ENCODE measurements at places on chromosomes 4 and X. TPM values are rescaled to one million over a fixed set of nuclear protein-coding genes. Genes with fewer than 3 reads are reported as not detected.

GRCh38 chrX:106613277-106613676 is 1.5 kb downstream of the RADX start:
- peak overlapping the region; percentile 67 for H3K4me3 ChIP-seq
- peak; percentile 3 for DNase-seq
- no peaks in the 10 kb centered on the region for H3K4me1 ChIP-seq
- H3K27ac ChIP-seq = no peak overlapping the region
- H3K27me3 ChIP-seq = no peaks in the 10 kb centered on the region
- no peaks in the 10 kb centered on the region for H3K36me3 ChIP-seq

GRCh38 chr4:79043138-79043537 is 103.9 kb upstream of the PAQR3 start:
- no peak overlapping the region for H3K27ac ChIP-seq
- no peak overlapping the region for H3K4me3 ChIP-seq
- H3K4me1 ChIP-seq = no peaks in the 10 kb centered on the region

DNA sequence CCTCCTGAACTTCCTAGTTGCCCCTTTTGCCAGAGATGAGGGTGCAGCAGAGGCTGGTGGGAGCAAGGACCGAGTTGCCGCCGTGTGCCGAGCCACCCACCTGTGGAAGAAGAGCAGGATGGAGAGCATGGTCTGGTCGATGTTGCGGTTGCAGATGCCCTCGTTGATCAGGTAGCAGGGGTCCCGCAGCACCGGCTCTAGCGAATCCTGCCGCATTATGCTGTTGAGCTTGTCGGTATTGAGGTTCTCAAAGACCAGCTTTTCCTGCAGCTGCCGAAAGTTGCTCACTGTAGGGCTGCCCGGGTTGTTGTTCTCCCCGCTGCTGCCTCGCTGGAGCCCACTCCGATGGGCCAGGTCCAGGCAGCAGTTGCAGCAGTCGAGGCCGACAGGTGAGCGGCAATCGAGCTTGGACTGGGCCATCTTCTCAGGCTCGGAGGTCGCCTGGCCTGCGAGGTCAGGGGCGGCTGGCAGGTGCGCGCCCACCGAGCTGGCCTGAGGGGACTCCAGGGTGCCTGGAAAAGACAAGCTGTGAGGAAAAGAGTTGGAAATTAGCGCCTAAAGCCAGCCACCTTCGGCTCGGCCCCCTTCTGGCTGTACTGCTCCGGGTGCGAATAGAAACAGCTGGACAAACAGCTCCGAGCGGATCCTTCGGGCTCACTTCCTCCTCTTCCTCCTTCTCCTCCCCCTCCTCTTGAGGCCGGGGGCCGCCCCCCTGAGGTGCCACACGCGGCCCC is 420 bp downstream of the TSC22D3 start:
- no peaks in the 10 kb centered on the region for H3K36me3 ChIP-seq
- H3K4me3 ChIP-seq = no peak overlapping the region
- no peak overlapping the region for H3K27ac ChIP-seq
- peaks cover 23% of the 10 kb centered on the region for H3K4me1 ChIP-seq
- H3K27me3 ChIP-seq = no peaks in the 10 kb centered on the region
- peak; percentile 14 for DNase-seq

- peaks cover 12% of the 10 kb centered on the region for H3K36me3 ChIP-seq
- H3K27ac ChIP-seq = no peak overlapping the region
- H3K4me3 ChIP-seq = no peak overlapping the region
- DNase-seq = peak; percentile 69
- no peaks in the 10 kb centered on the region for H3K27me3 ChIP-seq
These were observed 63.7 kb upstream of the CD99 start for GRCh38 chrX:2627272-2627867.

DNA sequence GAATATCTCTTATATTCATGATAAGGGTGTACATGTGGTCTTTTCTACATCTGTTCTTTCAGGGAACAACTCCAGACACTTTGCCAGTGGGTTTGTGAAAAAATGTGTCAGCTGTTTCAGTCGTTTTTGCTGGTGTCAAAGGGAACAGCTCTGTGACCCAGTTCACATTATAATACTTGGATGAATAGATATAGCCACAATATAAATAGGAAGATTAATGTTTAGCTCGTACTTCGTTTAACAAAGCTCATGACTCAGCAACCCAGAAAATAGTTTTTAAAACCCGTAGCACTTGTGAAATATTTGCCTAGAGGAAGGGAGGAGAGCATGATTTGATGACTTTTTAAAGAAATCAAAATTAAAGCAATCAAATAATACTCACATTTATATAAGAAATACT is 7.9 kb downstream of the LIAS start:
- H3K4me1 ChIP-seq = peaks cover 7% of the 10 kb centered on the region
- H3K4me3 ChIP-seq = no peak overlapping the region
- no peak for DNase-seq
- H3K36me3 ChIP-seq = peaks cover 4% of the 10 kb centered on the region

SPIN3 gene
- total RNA-seq = 19.4 TPM

- no peaks in the 10 kb centered on the region for H3K27me3 ChIP-seq
- no peaks in the 10 kb centered on the region for H3K4me1 ChIP-seq
- H3K36me3 ChIP-seq = no peaks in the 10 kb centered on the region
- DNase-seq = no peak
These were observed 852.9 kb downstream of the TECRL start for GRCh38 chr4:63556332-63556731.

- H3K27ac ChIP-seq = no peak overlapping the region
- no peaks in the 10 kb centered on the region for H3K27me3 ChIP-seq
- DNase-seq = peak; percentile 40
- H3K4me1 ChIP-seq = peaks cover 19% of the 10 kb centered on the region
- H3K4me3 ChIP-seq = no peak overlapping the region
- H3K36me3 ChIP-seq = no peaks in the 10 kb centered on the region
These were observed 108.2 kb downstream of the NSUN7 start for GRCh38 chr4:40857956-40858355.

PPEF2 gene
- total RNA-seq = 0.24 TPM

DNA sequence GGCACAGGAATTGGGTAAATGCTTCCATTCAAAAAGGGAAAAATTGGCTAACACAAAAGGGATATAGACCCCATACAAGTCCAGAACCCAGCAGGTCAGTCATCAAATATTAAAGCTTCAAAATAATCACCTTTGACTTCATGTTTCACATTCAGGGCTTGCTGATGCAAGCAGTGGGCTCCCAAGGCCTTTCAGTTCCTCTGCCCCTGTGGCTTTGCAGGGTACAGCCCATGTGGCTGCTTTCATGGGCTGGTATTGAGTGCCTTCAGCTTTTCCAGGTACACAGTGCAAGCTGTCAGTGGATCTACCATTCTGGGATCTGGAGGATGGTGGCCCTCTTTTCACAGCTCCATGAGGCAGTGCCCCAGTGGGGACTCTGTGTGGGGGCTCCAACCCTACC is 253.0 kb downstream of the TECRL start:
- no peaks in the 10 kb centered on the region for H3K27me3 ChIP-seq
- DNase-seq = no peak
- no peak overlapping the region for H3K27ac ChIP-seq
- H3K4me1 ChIP-seq = no peaks in the 10 kb centered on the region

- no peaks in the 10 kb centered on the region for H3K36me3 ChIP-seq
- H3K4me1 ChIP-seq = no peaks in the 10 kb centered on the region
- no peak overlapping the region for H3K4me3 ChIP-seq
- H3K27me3 ChIP-seq = peaks cover 3% of the 10 kb centered on the region
- no peak for DNase-seq
These were observed 106.2 kb downstream of the SMIM20 start for GRCh38 chr4:26020083-26020668.

- peak overlapping the region; percentile 95 for H3K27ac ChIP-seq
- H3K4me1 ChIP-seq = peaks cover 45% of the 10 kb centered on the region
These were observed 13.0 kb upstream of the TMEM156 start for GRCh38 chr4:39044956-39045826.

PCDH10 gene
- total RNA-seq = not detected

DNA sequence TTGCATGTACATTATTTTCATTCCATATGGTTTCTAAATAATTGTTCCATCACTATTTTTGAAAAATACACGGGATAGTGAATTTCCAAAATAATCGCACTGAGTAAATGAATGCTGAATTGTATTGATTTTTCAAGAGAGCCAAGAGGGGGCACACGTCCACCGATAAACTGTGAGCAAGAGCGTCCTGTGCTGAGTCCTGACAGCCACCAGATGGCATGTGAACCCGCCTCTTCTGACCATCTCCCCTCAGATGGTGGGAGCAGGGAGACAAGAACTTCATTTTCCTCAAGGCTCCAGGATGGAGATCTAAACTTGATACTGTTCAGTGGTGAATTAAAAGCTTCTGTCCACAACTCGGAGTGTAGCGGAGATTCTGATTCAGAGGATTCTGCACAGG is 30.6 kb upstream of the IL9R start:
- DNase-seq = peak; percentile 33
- H3K4me3 ChIP-seq = no peak overlapping the region
- H3K27me3 ChIP-seq = no peaks in the 10 kb centered on the region
- H3K36me3 ChIP-seq = no peaks in the 10 kb centered on the region

POU4F2 gene
- not detected for total RNA-seq

DNA sequence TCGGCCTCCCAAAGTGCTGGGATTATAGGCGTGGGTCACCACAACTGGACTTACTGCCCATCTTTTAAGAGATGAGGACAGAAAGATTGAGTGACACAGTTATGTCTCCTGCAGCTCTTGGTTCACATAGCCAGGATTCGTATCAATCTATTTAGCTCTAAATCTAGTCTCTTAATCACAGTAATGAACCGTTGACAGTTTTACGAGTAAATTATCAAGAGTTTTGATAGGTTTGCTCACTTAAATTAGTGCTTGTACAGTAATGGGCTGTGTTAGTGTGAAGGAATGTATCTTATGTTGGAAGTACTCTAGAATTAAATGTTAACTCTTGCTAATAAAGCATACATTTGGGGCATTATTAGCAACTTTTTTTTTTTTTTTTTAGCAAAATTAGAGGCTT is 105.7 kb downstream of the PTTG2 start:
- H3K36me3 ChIP-seq = peaks cover 46% of the 10 kb centered on the region
- H3K27ac ChIP-seq = no peak overlapping the region
- no peaks in the 10 kb centered on the region for H3K27me3 ChIP-seq
- DNase-seq = no peak
- no peak overlapping the region for H3K4me3 ChIP-seq

DNA sequence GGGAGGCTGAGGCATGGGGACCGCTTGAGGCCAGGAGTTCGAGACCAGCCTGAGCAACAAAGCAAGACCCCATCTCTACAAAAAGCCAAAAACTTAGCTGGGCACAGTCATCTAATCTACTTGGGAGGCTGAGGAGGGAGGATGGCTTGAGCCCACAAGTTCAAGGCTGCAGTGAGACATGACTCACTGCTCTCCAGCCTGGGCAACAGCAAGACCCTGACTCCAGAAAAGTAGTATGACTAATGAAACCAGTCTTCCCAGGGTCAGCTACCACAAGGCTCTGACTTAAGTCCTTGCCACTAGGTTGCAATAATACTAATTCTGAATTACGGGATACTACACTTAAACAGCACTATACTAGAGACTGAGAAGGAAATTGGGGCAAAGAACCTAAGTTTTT is 33.1 kb downstream of the ERVMER34-1 start:
- peaks cover 1% of the 10 kb centered on the region for H3K36me3 ChIP-seq
- H3K27me3 ChIP-seq = no peaks in the 10 kb centered on the region
- H3K4me1 ChIP-seq = peaks cover 25% of the 10 kb centered on the region
- H3K27ac ChIP-seq = no peak overlapping the region

DNA sequence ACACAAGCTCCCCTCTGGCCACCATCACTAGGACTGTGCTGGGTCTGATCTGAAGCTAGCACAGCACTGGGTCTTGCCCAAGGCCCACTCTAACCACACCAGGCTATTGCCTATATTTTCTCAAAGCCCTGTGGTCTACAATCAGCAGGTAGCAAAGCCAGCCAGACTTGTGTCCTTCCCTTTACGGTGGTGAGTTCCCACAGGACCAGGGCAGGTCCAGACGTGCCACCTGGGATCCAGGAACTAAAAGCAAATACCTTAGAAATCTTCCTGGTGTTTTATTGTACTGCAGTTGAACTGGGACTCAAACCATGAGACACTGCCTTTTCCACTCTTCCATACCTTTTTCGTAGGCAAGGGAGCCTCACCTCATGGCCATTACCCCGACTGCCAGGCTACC is 9.0 kb upstream of the MAGEC2 start:
- no peak overlapping the region for H3K4me3 ChIP-seq
- DNase-seq = no peak
- no peaks in the 10 kb centered on the region for H3K36me3 ChIP-seq
- no peaks in the 10 kb centered on the region for H3K4me1 ChIP-seq

DNA sequence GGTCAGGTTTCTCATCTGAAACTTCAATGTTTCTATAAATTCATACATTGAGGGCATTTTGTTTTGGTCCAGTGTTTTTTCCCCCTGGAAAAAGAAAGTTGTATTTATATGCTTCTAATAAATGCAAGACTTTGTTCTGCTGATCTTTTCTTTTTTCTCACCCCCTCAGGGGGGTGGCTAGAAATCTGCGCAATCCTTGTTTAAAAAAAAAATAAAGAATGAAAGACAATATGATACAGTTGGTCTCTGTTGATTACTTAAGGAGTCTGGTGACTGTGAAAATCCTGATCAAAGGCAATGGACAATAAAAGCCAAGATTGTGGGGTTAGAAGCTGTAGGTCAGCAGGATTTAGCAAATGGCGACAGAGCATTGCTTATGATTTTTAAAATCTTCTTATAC is 180.5 kb downstream of the KIT start:
- no peaks in the 10 kb centered on the region for H3K27me3 ChIP-seq
- DNase-seq = no peak
- no peak overlapping the region for H3K4me3 ChIP-seq
- H3K36me3 ChIP-seq = no peaks in the 10 kb centered on the region
- no peaks in the 10 kb centered on the region for H3K4me1 ChIP-seq
- no peak overlapping the region for H3K27ac ChIP-seq

IL13RA1 gene
- 36.7 TPM for total RNA-seq

PITX2 gene
- total RNA-seq = not detected

- DNase-seq = no peak
- no peak overlapping the region for H3K27ac ChIP-seq
- H3K36me3 ChIP-seq = no peaks in the 10 kb centered on the region
- H3K27me3 ChIP-seq = no peaks in the 10 kb centered on the region
- H3K4me3 ChIP-seq = no peak overlapping the region
These were observed 38.7 kb downstream of the NLGN3 start for GRCh38 chrX:71183341-71183740.

GRCh38 chr4:125266901-125267604 is 47.7 kb upstream of the FAT4 start:
- no peaks in the 10 kb centered on the region for H3K36me3 ChIP-seq
- H3K27me3 ChIP-seq = no peaks in the 10 kb centered on the region
- no peak for DNase-seq
- no peak overlapping the region for H3K4me3 ChIP-seq
- H3K27ac ChIP-seq = no peak overlapping the region

- DNase-seq = no peak
- no peak overlapping the region for H3K27ac ChIP-seq
- no peak overlapping the region for H3K4me3 ChIP-seq
- H3K27me3 ChIP-seq = no peaks in the 10 kb centered on the region
These were observed 128.4 kb downstream of the FHDC1 start for GRCh38 chr4:153064571-153064970.

DNA sequence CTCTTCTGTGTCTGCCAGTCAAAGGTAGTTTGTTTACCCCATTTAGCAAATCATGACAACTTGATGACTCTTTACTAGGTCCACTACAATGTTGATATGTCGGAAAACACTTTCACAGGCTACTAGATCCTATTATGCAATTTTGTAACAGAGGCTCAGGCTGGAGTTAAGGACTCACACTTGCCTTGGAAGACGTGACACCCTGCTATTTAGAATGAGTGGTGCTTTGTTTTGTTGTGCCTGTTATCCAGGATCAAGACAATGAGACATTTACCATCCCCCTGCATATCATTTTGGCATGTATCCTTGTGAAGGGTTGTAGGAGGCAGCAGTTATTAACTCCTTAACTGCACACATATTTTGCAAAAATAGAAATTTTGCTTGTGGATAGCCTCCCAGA is 263.7 kb downstream of the IL1RAPL1 start:
- no peaks in the 10 kb centered on the region for H3K4me1 ChIP-seq
- no peak overlapping the region for H3K27ac ChIP-seq
- H3K27me3 ChIP-seq = no peaks in the 10 kb centered on the region
- H3K4me3 ChIP-seq = no peak overlapping the region
- no peaks in the 10 kb centered on the region for H3K36me3 ChIP-seq

Measured in B cell (primary cell).